ENCODE measurements at places on chromosomes 1 and 21.

GRCh38 chr21:31489014-31489413 is 145.0 kb upstream of the TIAM1 start:
- DNase-seq: no peak

DNA sequence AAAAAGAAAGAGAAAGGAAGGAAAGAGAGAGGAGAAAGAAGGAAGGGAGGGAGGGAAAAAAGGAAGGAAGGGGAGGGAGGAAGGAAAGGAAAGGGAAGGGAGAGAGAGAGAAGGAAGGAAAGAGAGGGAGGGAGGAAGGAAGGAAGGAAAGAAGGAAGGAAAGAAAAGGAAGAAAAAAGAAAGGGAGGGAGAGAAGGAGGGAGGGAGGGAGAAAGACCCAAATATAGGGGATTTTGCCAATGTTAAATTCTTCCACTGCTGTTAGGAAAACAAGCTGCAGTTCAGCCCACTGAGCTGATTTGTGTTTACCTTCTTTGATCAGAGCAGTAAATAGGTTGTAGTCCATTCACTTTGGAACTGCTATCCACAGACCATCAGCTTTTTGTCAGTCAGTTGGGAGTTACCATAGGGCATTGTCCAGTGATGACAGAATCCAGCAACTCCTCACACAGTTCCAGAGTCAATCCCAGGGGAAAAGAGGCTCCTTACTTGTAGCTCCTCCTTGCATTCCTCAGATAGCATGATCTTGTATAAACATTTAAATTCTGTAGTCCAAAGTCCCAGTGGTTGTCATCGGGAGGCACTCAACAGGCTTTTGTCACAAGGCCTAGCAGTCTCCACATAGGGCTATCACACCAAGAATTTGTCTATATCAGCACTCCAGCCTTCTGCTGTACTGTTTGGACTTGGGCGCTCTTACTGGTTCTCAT is 13.5 kb upstream of the PPP1R8 start:
- no peak for DNase-seq

- DNase-seq: no peak
Observed at GRCh38 chr21:14538483-14538882, 7.6 kb downstream of the SAMSN1 start.

DNA sequence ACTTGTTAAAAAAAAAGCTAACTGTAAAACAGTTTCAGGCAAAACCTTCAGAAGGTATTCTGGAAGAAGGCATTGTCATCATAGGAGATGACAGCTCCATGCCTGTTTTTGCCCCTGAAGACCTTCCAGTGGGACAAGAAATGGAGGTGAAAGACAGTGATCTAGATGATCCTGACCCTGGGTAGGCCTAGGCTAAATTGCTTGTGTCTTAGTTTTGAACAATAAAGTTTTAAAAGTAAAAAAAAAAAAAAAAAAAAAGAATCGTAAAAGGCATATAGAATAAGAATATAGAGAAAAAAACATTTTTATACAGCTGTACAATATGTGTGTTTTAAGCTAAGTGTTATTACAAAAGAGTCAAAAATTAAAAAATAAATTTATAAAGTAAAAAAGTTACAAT is 106.6 kb upstream of the PLXNA2 start:
- DNase-seq: no peak

DNA sequence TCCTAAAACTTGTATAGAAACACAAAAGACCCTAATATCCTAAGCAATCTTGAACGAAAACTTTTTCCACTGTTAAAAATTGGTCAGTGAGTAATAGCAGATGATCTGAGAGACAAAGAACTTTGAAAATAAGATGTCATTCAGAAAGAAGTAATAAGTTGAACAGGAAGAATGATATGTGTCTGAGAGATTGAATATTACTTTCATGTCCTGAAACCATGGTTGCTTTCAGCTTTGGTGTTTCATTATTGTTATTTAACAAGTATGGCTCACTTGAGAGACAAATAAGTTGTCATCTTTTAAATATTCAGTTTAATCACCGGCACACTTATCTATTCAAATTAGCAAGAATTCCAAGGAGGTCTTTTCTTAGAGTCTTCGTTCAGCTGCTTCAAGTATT is 11.4 kb downstream of the PRKACB start:
- DNase-seq: no peak

- DNase-seq: no peak
Observed at GRCh38 chr1:204511366-204511765, 4.8 kb upstream of the MDM4 start.

DNA sequence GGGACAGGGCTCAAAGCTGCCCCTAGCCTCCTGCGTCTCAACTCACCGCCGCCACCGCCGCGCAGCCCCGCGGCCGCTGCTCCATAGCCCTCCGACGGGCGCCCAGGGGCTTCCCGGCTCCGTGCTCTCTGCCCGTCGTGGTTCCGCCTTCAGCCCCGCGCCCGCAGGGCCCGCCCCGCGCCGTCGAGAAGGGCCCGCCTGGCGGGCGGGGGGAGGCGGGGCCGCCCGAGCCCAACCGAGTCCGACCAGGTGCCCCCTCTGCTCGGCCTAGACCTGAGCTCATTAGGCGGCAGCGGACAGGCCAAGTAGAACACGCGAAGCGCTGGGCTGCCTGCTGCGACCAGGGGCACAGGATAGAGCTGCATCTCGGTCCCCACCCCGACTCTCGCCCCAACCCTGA is at the start of gene TNFRSF25:
Gene TNFRSF25 (minus strand): TSS at position 151 of the 400 bp plus-strand sequence. CDS start 66 bp downstream, at position 85.
- DNase-seq: peak; percentile 48

GRCh38 chr21:35275776-35276175 is 226.7 kb upstream of the RUNX1 start:
- DNase-seq: no peak

DNA sequence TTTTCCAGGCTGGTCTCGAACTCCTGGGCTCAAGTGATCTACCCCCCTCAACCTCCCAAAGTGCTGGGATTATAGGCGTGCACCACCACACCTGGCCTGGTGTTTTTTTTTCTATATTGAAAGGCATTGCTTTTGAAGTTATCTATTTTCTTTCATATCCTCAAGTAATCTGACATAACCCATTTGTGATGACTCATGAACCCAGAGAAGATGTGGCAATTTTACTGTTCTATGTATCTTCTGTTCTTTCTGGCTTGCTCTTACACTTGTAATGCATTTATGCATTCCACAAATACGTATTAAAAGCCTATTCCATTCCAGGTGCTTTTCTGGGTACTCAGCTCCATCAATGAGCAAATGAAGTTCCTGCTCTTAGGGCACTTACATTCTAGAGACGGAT is 29.9 kb upstream of the ERRFI1 start:
- DNase-seq: no peak

DNA sequence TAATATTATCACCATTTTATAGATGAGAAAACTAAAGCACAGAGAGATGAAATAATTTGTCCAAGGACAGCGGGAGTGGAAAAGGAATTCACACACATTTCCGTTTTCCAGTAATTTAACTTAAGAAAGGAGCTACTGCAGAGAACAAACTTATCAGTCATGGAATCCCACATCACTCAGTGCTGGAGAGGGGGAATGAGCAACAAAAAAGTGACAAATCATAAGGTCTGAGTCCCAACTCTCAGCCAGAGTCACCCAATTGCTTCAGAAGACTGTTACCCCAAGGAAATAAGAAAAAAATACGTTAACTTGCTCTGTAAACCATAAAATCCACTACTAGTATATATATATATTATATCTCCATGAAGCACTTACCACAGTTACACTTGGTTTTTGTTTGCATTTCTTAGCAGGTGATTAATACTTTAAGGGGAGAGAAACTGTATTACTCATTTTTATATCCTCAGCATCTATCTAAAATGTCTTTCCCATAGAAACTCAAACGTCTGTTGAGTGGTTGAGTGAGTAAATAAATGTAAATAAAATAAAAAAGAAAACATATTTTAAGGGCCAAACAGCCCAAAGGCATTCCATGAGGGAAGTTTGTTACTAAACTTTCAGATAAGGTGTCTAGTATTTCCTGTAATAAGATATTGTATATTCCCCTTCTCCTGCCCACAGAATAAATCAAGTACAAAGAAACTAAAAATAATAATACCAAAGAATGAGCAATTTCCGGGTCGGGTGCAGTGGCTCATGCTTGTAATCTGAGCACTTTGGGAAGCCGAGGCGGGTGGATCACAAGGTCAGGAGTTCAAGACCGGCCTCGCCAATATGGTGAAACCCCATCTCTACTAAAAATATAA is 76.8 kb downstream of the SLC45A1 start:
- DNase-seq: no peak

GRCh38 chr21:43355925-43356289 is 71.0 kb downstream of the SIK1 start:
- no peak for DNase-seq

GRCh38 chr1:31939484-31940329 is 1.5 kb upstream of the PTP4A2 start:
- DNase-seq: peak; percentile 46

DNA sequence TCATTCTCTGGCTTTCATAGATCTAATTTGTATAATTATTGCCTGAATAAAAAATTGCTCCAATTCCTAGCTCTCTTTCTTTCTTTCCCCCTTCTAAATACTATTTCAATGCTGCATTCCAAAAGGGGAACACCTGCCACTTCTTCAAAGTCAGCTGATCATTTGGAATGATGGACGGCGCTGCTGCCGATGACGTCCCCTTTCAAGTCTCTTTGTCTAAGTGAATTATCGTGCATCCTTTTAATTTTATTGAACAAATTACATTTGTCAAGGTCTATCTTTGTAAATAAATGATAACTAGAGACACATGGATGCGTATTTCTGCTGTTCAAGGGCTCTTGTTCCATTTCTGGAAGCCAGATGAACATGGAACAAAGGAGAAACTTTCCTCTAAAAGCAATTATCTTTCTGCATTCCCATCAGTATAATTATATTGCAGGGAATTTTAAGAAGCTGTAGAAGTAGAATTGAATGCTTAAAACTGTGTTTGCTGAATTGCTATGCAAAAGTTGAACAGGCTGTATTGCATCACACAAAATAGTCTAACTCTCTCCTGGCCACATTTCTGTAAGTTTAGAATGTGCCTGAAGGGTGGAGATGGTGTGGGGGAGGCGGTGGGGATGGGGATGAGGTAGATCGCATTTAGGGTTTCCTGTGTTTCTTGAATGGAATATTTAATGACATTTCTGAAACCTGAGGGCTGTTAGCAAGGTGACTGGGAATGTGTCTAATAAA is 191.9 kb upstream of the LMO4 start:
- DNase-seq: no peak

GRCh38 chr1:117572546-117572945 is 33.3 kb upstream of the TENT5C start:
- peak; percentile 9 for DNase-seq

GRCh38 chr21:39803393-39803792 is 58.4 kb downstream of the IGSF5 start:
- DNase-seq: no peak

- DNase-seq: no peak
Observed at GRCh38 chr1:11176081-11176706, 13.0 kb upstream of the ANGPTL7 start.

DNA sequence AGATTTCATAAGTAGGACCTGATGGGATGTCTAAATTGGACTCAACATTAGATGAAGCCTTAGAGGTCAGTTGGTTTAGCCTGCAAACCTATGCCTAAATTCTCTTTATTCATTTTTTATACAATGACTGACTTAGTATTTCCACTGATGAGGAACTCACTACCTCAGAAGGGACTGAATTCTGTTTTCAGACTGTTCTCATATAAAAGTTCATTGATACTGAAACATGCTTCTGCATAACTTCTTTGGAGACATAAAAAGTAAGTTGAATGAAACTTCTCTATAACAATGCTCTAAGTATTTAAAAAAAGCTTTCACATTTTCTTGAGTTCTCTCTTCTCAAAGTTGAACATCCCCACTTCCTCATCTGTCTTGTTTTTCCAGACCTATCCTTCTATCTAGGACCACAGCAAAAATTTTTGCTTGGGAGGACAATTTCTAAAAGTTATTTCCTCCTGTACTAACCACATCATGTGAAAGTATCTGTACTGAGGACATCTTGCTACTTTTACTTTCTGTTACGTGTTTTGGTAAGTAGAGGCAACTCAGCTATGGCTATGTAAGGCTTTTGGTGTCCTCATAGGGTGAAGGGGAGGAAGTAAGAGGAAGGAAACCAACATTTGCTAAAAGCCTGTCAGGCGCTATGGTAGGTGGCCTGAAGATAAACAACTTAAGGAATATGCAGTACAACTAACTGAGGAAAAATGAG is 64.1 kb downstream of the USP24 start:
- no peak for DNase-seq

GRCh38 chr1:248873409-248873992 is 14.6 kb upstream of the ZNF692 start:
- peak; percentile 88 for DNase-seq
